Activated CD8-positive, alpha-beta memory T cell treated with anti-CD3 and anti-CD28 coated beads, Interleukin-2, amount 50 U/mL, for 4 hours (primary cell): ENCODE measurements at places on chromosomes 6 and 20.

- peak; percentile 30 for DNase-seq
Measured at GRCh38 chr6:29965873-29966601, 23.7 kb downstream of the HLA-A start.

DNA sequence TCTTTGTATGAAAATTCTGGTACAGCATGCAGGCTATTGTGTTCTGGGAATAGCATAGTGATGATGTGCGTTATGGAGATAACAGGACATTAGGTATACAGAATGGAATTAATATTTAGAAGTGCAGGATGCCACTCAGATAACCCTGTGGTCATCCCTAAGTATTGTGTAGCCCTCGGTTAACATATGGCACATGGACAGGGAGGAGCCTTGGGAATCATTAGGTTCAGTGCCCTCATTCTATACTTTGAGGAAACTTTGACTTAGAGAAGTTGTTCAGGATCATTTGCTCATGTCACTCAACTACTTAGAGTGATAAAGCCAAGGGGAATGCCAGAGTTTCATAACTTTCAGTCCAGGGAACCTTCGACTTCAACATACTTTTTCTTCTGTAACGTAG lies 185.9 kb downstream of the UST start:
- no peak for DNase-seq

DNA sequence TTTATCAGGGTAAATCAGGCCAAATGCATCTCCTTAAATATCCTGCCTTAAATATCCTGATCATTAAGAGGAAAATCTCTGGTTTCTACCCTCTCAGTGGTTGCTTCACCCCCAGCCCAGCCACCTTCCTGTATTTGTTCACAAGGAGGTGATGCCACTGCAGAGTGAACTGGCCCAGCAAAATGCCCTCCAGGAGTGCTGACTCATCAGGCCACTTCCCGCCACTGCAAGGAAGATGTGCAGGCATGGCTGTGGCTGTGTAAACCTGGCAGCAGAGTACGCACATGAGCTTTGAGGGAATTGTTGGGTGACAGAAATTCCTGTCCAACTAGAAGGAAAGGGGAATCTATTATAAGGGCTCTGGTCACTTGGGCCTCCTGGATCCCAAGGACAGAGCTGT lies 13.8 kb downstream of the NQO2 start:
- no peak for DNase-seq

- DNase-seq, result no peak
Measured at GRCh38 chr6:19753826-19754225, 83.3 kb upstream of the ID4 start.

GRCh38 chr6:130132286-130132701 lies 90.5 kb downstream of the SAMD3 start:
- DNase-seq, result peak; percentile 22

GRCh38 chr6:150866991-150867501 lies 1.5 kb downstream of the MTHFD1L start:
- no peak for DNase-seq
